ENCODE measurements at places on chromosomes 6 and 20. TPM values are rescaled to one million over a fixed set of nuclear protein-coding genes. Genes with fewer than 3 reads are reported as not detected.

SMLR1 gene
- polyA plus RNA-seq = not detected

DNA sequence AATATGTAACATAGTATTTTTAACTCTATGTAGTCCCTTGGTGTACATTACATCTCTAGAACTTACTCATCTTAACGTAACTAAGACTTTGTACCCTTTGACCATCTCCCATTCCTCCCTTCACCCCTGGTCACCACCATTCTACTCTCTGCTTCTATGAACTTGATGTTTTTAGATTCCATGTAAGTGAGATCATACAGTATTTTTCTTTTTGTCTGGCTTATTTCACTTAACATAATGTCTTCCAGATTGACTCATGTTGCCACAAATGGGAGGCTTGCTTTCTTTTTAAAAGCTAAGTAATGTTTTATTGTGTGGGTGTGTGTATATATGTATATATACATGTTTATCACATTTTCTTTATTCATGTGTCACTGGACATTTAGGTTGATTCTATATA lies 55.8 kb downstream of the TMEM200A start:
- DNase-seq = no peak

PKIG gene
- 57.2 TPM for polyA plus RNA-seq

GRCh38 chr6:101741474-101742171 lies 348.1 kb downstream of the GRIK2 start:
- no peak for DNase-seq

GRCh38 chr6:149820506-149820905 lies 43.7 kb downstream of the LRP11 start:
- no peak for DNase-seq

CLDN20 gene
- polyA plus RNA-seq = 0.54 TPM

DNA sequence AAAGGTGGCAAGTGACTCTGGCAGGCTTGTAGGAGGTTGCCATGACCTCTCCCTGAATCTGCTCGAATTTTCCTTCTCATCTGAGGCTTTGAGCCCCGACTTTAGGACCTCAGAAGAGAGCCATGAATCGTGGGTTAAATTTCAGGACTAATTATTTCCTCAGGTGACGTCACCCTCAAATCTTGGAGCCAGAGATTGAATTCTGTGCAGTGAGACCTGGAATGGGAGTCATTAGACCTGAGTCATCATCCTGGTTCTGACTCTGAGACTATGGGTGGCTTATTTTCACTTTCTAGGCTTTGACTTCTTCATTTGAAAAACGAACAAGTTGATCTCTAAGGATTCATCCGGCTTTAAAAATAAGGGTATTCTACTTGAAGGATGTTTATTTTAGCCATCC lies 48.5 kb upstream of the PDYN start:
- no peak for DNase-seq

GRCh38 chr6:17101422-17102257 lies at the start of gene STMND1:
Gene STMND1, plus strand, starts transcription at chr6:17102050. Its CDS starts 208 bp downstream, at chr6:17102258.
- DNase-seq = peak; percentile 33

GGTLC1 gene
- polyA plus RNA-seq = not detected

STX11 gene
- polyA plus RNA-seq = 3.0 TPM

GRCh38 chr6:32194825-32195651 lies 2.6 kb upstream of the GPSM3 start:
- DNase-seq = no peak

LY6G5B gene
- 11.7 TPM for polyA plus RNA-seq

- DNase-seq = no peak
These were observed 43.4 kb downstream of the TIAM2 start for GRCh38 chr6:155038527-155038926.
